Stimulated activated CD8-positive, alpha-beta memory T cell treated with anti-CD3 and anti-CD28 coated beads, Interleukin-7, amount 100 ng/mL, for 24 hours (primary cell): ENCODE measurements at places on chromosomes 11 and 22.

GRCh38 chr11:67389477-67389876 is 2.3 kb upstream of the RAD9A start:
- no peak for DNase-seq

DNA sequence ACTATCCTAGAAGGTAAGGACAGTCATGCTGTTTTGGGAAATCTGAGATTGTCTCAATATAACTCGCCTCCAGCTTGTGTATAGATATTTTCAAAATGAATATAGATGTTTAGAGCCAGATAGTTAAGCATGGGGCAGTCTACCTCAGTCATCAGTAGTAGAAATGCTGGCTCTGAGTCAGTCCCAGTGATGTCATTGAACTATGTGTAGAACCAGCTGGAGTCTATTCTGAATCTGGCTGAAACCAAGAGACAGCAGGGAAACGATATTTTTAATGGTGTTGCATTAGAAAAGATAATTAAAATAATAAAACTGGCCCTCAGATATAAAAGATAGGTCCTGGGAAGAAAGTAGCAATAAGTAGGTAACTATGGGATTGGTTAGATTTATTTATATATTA is 25.9 kb downstream of the PIWIL4 start:
- DNase-seq: no peak

- no peak for DNase-seq
Observed at GRCh38 chr11:56846631-56847576, 98.4 kb upstream of the OR9G4 start.

- no peak for DNase-seq
Observed at GRCh38 chr11:117010808-117011540, 87.3 kb downstream of the SIK3 start.

- DNase-seq: no peak
Observed at GRCh38 chr11:22703040-22703439, 36.6 kb downstream of the GAS2 start.

GRCh38 chr11:78783301-78783700 is 208.6 kb upstream of the NARS2 start:
- DNase-seq: no peak

DNA sequence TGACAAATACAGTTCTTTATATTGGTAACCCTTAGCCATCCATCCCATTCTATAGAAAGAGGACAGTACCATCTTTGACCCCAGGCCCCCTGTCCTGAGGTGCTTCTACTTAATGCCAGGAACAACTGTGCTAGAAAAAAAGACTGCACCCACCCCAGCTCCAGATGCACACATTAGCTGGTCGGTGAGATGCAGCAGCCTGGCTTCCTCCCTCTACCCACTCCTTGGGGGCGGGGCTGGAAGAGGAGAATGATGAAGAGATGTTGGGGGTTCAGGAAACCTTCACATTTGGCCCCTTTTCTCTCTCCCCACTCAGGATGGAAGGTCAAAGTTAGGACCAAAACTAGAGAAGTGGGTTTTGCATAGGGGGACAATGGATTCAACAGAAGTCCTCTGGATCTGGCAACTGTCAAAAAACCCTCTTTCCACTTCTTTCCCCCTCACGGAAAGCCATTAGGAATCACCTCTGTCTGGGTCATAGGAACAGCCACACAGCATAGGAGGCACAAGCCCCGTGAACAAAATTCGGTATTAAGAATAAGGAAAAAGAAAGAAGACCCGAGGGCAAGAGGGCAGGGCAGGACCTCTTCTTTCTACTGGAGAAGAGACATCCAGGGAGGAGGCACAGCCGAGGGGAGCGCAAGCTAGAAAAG is 755 bp downstream of the NRIP3 start:
- no peak for DNase-seq

GRCh38 chr11:109085708-109086373 is 336.1 kb upstream of the C11orf87 start:
- DNase-seq: no peak

GRCh38 chr11:45096636-45097035 is 49.8 kb upstream of the PRDM11 start:
- no peak for DNase-seq

- DNase-seq: no peak
Observed at GRCh38 chr22:46684706-46685105, 53.3 kb downstream of the CERK start.

DNA sequence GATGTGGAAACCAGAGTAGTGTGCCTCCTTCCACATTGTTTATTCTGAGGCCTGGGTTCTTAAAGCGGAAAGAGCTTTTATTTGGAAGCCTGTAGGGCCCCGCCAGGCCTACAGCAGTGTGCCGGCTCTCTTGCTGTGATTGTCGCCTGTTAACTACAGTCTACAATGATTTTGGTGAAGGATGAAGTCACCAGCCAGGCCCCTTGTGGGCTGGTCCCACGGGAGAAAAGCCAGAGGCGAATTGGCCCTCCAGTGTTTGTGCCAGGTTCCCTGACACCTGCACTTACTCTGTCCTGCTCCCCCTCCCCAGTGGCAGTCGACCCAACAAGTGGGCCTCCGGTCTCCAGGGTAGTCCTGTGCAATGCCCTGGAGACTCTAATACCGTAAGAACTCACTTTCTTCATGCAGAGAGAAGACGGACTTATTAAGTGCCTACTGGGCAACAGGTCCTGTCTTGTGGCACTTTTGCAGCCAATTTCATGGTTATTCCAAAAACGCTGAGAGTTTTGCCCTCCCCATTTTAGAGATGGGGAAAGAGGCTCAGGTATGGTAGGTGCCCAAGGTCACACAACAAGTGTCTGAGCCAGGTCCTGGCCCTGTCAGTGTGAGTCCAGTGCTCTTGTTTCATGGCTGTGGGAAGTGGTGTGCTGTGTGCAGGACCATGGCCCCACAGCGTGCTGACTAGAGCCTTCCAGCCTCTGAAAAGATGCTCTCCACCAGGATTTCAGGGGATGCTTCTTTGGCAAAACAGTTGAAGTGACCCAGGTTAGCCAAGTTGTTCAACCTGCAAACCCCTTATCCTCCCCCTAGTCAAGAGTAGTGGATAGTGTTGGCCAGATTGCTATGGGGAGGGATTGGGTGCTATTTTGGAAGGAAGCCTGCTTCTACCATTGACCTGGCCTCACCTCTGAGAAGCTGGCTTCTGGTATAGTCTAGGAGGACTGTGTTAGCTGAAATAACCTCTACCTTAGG is 1.4 kb downstream of the MICAL2 start:
- no peak for DNase-seq

GRCh38 chr22:25350551-25350971 is 131.1 kb downstream of the CRYBB2 start:
- DNase-seq: no peak

DNA sequence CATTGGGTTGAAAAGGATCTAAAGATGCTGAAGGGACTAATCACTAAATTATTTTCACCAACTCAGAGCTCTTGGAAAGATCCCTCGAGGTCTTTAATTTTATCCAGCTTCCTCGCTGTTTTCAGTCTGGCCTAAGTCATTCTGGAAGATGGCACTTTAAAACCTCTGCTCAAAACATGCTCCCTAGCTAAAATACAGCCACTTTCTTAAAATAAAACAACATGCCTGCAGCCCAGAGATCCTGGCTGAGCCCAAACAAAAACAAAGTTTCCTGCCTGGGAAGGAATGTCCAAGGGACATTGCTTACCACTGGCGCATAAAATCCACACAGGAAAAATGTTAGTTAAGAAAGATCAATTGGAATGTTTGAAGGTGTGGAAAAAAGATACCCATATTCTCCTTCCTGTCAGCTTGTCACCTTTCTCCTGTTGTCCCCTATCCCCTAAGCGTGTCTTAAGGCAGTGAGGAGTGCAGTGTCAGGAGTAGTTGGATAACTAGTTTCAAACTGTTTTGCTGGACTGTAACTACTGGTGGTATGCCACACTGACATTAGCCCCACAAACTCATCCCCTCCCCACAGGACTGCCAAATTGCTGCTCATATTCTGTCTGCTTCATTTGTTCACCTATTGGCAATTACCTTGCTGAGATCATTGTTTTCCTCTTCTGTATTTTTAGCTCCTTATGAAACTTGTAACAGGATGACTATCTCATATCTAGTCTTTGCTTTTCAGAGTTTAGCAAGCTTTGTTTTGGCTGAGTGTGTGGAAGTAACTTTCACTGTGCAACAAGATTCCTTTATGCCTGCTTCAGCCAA is 108.3 kb upstream of the SESN3 start:
- no peak for DNase-seq

GRCh38 chr11:36574486-36574885 is 6.7 kb downstream of the RAG1 start:
- no peak for DNase-seq

- no peak for DNase-seq
Observed at GRCh38 chr11:122096272-122097112, 19.5 kb downstream of the BLID start.

GRCh38 chr11:70397983-70398833 is at the start of gene CTTN:
CTTN (plus strand) TSS chr11:70398529; CDS start chr11:70407298, 8,769 bp downstream.
- peak; percentile 43 for DNase-seq

DNA sequence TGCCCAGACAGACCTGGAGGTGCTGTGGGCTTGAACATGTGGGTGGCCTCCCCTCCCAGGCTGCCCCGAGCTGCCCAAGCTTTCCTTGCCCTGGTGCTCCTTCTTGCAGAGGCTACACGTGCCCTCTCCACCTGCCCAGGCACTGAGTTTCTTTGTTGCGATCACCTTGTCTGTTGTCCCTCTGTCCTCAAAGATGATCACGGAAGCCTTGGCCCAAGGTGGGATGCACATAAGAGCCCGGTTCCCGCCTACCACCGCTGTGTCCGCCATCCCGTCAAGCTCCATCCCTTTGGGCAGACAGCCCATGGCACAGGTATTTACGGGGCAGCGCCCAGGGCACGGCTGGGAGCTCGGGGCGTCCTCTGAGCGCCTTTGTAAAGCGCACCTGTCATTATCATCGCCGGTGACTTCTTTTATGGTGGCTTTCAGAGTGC is 67.5 kb downstream of the MED15 start:
- DNase-seq: no peak

DNA sequence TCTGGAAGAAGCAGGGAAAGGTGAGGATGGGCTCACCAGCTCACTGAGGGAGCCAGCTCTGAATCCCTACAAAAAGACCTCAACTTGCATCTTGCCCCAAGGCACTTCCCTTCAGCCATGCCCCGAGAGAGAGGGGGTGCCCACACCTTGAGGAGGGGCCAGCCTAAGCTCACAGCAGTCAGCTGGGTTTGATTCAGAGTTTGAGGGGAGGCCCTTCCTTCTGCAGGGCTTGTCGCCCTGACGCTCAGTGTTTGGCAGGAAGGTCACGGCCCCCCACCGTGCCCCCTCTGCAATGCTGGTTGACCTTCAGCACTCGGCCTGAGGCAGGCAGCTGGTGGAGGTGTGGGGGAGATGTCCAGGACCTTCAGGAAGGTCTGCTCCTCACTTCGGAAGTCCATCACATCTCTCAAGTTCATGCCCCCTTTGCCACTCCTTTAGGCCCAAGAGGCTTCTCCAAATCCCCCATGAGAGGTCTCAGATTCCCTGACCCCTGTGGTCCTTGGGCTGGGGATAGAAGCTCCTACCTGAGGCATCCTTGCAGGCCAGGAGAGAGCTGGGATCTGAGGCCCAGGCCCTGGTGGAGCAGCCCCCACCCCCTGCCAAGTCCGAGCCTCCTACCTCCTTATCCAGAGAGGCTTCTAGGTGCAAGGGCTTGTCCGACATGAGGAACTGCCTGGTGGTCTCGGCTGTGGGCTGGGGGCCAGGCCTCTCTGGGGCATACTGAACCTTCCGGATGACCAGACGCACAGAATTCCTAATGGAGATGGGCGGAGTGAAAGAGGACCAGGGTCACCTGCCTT is 37.6 kb downstream of the TPBGL start:
- no peak for DNase-seq

DNA sequence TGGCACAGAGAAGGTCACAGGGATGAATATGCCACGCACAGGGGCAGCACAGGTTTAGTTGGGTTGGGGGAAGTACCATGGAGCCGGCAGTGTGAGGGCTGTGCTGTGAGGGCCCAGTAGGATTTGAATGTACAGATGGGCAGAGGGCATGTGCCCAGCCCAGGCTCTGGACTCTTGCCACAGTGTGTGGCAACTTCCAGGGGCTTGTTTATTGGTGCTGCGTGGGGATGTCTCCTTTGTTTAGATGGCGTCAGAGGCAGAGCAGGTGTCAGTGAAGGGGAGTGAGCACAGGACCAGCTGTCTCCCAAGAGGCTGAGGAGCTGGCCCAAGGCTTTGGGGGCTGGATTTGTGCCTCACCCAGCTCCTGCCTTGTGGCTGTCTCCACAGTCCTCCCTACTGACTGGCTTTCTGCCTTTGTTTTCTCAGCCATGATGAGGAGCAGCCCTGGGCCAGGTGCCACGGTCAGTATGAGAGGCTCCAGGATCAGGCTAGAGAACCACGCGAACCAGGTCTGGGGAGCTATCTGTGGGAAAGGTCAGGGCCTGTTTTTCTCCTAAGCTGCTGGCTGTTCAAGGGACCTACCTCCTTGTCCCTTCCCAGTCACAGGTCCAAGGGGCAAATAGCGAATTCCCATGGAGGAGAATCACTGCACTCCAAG is 21.9 kb downstream of the SUN2 start:
- no peak for DNase-seq

DNA sequence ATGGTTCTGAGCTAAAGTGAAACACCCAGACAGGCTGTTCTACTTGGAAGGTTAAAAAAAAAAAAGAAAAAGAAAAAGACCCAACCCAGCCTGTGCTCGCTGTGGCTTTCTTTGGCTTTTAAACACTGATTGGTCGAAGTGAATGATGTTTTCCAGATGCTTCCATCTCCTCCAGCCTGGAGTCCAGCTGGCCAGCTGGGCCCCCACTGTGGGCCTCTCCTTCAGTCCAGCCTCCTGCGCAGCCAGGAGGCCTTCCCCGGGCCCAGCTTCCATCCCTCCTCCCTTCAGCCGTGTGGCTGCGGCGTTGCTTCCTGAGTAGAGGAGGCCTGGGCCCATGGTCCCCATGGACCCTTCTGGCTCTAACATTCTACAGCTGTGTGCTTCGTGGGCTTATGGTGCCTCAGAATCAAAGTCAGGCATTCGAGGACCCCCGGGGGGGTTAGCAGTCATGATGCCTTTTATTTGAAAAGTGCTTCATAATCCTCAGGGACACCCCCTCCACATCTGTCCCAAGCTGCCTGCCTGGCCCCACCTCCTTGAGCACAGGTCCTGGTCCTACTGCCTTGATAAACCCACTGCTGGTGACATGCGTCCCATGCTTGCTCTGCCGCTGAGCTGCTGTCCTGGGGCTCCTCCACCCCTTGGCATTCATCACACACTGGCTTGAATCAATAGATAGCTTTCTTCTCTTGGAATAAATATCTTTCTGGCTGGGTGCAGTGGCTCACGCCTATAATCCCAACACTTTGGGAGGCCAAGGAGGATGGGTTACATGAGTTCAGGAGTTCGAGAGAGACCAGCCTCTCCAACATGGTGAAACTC is 42.2 kb upstream of the FBLN1 start:
- DNase-seq: no peak

DNA sequence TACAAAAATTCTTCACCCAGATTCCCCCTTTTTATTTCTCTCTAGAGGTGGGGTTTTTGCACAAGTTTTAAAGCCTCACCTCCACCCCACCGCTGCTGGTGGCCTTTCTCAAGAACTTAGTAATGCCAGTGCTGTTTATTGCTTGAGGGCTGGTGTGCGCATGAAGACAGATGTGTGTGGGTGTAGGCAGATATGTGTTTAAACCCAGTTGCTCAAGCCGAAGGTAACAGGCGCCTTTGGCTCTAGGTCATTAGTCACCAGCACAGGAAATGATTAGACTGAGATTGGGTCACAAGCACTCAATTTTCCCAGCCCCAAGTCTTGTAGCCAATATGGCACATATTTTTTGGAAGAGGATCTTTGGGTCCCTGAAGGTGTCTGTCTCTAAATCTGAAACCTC is 2.7 kb upstream of the CLMP start:
- DNase-seq: no peak

- no peak for DNase-seq
Observed at GRCh38 chr11:111851636-111852035, 19.7 kb downstream of the ALG9 start.

- DNase-seq: no peak
Observed at GRCh38 chr11:79050786-79051185, 390.0 kb downstream of the TENM4 start.
